Endodermal cell (in vitro differentiated cells): ENCODE measurements at places on chromosomes 4 and X. TPM values are rescaled to one million over a fixed set of nuclear protein-coding genes. Genes with fewer than 3 reads are reported as not detected.
A peak's percentile ranks its signal among the peaks of the same experiment; 100 is the strongest.

The SHROOM2 gene
- total RNA-seq = 14.2 and 15.4 TPM in 2 replicates

The ARHGAP36 gene
- total RNA-seq = not detected in 3 replicates

The ADH1B gene
- not detected in 2 replicates for total RNA-seq

The CXCL1 gene
- total RNA-seq = 0.24 and 0.86 TPM in 2 replicates

The PF4V1 gene
- not detected in 2 replicates for total RNA-seq

- peak; percentile 72 for DNase-seq
Observed at GRCh38 chr4:6360385-6360784, 90.7 kb downstream of the WFS1 start.

DNA sequence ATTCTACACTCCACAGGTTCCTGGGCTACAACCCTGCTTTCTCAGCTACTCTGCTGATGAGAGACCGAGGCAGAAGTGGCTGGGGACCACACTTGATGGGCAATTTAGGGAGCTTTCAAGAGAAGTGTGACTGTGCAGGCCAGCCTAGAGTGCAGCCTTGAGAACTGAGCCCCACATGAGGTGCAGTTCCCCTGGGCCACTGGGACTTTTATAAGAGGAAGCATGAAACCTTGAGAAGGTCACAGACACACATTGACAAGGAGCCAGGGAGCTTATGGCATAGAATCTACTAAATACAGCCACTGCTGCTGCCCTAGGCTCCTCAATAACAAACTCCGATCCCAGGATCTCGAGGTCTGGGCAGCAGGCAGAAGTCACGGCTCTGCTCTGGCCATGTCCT, 13.1 kb downstream of the C4orf50 start:
- peak; percentile 26 for DNase-seq

GRCh38 chr4:8195841-8196458, 3.1 kb upstream of the SH3TC1 start:
- no peak for DNase-seq

DNA sequence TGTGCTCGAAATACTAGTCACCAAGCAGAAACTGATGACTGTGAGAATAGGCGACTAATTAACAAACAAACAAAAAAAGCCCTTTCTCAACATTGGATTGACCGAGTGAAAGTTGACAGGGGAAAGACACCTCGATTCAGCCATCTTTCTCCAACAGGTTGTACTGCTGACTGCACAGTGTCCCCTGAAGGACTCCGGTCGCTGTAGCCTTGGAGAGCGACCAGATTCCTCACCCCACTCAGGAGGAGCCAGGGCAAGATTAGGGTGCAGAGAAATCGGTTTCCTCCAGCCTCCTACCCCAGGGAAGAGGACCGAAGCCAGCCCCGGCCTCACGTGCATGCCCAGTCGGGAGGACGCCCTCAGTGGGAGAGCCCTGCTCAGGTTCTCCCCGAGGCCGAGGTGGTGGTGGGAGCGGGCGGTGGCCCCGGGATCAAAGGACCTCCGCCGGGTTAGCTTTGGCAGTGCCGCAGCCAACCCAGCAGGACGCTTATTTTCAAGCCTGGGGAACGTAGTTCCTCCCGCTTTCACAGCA, 1.1 kb upstream of the RAP1GDS1 start:
- DNase-seq = peak; percentile 87

DNA sequence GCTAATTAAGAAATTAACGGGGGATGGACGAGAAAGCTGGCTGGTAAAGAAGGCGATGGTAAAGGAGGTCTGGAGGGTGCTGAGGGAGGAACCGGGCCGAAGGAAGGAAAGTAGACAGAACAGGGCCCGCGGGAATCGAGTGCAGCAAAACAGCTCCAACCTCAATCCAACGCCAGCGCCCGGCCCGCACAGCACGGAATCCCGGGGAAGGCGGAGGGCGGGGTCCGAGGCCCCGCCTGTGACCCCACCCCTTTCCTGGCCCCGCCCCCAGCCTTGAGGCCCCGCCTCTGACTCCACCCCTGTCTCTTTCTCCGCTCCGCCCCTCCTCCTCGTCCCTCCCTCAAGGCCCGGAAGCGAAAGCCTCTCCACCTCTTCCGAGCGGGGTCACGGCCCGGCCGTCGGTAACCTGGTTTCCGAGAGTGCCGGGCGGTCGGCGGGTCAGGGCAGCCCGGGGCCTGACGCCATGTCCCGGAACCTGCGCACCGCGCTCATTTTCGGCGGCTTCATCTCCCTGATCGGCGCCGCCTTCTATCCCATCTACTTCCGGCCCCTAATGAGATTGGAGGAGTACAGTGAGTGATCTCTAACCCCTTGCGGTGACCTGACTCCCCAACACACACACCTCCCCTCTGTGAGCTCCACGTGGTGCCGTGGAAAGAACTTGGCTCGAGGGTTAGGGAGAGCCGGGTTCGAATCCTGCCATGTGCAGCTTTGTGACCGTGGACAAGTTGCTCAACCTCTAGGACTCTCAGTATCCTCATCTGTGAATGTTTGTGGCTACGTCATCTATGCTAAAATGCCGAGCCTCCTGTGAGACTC, at the start of gene SMIM20:
SMIM20 (plus strand) TSS at position 370 of the 819 bp plus-strand sequence; CDS start at position 464, 94 bp downstream.
- DNase-seq = peak; percentile 98

GRCh38 chrX:16347968-16348670, 180.8 kb downstream of the MAGEB17 start:
- no peak for DNase-seq

DNA sequence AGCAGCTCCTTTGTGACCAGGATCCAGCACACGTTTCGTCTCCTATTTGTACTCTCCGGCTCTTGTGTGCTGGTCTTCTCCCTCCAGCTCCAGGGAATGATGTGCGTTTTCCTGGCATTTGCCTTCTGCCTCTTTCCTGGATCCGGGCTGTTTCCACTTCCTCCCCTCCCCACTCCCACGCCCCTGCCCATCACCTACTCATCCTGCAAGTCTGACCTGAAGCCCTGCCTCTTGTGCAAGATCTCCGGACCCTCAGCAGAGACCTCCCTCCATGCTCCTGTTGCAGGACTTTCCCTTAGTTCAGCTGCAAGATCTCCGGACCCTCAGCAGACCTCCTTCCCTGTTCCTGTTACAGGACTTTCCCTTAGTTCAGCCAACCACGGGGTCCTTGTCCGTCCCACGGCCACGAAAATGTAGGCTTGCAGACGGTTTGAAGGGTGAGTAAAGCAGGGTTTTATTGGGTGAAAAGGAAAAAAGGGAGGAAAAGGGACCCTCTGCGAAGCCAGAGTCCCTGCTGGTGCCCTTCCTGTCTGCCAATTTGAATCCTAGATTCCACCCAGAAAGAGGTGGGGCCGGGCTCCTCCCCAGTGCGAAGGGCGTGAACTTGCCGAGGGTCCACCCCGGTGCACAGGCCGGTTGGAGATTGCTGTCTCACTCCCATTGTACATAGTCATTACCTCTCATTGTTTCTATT, 74.4 kb upstream of the IRF2 start:
- peak; percentile 69 for DNase-seq
